ENCODE measurements at places on chromosomes 6 and 20.

DNA sequence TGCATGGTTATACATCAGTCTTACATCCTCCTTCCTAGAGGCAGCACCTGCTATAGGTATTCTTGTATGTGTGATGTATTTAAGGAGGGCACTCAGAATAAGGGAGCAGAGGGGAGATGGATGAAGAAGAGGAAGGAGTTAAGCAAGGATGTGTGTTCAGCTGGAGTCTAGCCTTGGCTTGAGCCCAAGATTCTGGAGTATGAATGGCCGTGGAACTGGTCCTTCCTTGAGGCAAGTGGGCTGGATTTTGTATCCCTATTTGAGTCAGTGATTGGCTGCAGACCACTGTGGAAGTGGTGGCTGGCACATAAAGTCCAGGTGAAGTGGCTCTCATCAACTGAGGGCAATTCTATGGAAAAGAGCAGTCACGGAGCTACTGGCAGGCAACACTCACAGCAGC, 112.0 kb upstream of the RNF24 start:
- no peak for DNase-seq

GRCh38 chr6:111852725-111853124, 20.5 kb downstream of the FYN start:
- DNase-seq, result no peak

DNA sequence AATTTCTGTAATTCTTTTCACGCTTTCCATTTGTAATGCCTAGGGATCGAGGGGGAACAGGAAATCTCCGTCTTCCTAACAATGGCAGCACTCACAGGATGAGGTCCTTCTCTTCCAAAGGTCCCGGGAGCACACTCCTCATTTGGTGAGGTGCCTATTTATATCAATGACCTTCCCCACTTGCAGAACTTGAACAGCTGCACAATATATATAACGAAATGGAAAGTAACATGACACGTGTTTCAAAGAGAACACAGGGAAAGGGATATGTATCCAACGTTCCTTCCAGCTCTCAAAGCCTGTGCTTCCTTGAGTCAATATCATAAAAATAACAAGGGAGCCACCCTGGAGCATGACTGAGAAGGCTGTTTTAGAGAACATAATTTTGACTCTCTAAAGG, 78.6 kb upstream of the RBM24 start:
- DNase-seq, result no peak

- DNase-seq, result peak; percentile 60
Observed at GRCh38 chr6:44253307-44254101, 3.8 kb downstream of the SLC35B2 start.

DNA sequence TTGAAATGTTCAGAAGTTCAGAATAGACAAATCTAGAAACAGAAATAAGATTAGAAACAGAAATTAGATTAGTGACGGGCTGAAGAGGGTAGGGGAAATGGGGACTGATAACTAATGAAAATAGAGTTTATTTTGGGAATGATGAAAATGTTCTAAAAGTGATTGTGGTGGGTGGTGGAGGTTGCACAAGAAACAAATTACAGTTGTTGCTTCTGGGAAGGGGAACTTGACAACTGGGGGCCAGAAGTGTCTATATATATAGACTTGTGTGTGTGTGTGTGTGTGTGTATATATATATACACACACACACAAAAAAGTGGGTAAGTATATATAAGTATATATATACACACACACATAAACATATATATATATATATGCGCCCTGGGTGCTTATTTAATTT, 86.5 kb upstream of the RREB1 start:
- no peak for DNase-seq

DNA sequence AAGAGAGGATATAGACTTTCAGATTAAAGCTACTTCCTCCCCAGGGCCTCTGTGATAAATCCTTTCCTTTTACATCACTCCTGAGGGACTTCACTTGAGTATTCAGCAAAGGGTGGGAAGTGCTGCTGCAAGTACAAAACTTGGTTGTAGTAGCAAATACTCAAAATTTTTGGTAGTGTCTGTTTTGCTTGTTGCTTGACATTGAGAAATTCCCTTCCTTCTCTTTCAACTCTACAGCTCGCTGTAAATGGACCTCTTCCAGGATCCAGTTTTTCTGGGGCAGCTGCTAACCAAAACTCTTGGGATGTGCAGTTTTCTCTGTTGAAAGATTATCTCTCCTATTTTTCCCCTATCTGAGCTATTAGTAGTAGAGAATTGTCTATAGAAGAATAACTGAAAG, 472.0 kb downstream of the CD109 start:
- no peak for DNase-seq

DNA sequence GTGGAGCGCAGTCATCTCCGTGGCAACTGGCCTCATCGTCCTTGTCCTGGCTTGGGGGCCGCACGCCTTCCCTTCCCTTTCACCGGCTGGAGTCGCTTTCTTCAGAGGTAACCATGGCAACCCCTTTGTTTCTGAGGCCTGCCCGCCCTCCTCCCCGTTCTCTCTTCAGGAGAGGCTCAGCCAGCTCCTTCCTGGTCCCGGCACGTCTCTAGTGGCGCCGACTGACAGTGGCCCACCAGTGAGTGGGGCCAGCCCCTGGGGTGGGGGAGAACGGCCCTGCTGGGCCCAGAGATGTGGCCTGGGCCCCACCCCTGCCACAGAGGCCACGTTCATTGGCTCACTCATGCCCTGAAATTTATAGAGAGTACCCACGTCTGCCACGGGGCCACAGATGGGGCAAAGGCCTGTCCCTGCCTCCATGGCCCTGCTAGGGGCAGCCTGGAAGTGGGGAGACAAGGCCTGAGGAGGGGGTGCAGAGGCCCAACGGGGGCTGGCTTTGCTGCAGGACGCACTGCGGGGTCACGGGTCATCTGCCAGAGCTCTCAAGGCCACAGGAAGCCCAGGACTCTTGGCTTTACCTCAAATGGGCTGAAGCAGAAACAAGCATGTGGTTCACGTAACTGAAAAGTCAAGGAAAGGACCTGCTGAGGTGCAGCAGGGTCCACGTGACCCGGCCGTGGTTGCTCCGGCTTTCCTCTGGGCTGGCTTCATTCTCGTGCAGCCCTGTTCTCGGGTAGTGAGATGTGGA, 1.4 kb upstream of the OSBPL2 start:
- no peak for DNase-seq

DNA sequence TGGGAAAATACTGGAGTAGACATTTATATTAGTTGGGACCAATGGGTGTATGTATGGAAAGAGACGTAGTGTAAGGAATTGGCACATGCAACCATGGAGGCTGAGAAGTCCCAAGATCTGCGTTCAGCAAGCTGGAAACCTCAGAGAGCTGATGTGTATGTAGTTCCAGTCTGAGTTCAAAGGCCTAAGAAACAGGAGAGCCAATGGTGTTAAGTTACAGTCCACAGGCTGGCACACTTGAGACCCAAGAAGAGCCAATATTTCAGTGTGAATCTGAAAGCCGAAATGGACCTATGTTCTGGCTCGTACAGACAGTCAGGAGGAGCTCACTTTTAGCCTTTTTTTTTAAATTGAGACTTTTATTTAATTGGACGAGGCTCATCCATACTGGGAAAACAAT, 244.2 kb downstream of the CDKAL1 start:
- DNase-seq, result no peak

DNA sequence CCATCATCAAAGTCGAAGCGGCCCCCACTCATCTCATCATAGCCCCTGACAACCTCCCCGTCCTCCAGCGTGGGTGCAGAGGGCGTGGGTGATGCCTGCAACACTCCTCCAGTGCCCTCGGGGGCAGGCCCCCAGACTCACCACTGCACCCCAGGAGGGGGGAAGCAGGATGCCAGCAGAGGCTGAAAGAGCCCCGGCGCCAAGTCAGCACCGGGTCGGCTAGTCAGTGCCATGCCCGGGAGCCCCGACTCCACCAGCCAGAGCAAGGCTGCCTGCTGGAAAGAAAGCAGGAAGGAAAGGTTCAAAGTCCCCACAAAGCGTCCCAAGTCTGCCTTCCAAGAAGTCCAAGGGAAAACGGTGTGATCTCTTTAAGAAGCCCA, 324 bp downstream of the JPH2 start:
- no peak for DNase-seq

- DNase-seq, result no peak
Observed at GRCh38 chr6:4319981-4320683, 184.8 kb upstream of the ECI2 start.

DNA sequence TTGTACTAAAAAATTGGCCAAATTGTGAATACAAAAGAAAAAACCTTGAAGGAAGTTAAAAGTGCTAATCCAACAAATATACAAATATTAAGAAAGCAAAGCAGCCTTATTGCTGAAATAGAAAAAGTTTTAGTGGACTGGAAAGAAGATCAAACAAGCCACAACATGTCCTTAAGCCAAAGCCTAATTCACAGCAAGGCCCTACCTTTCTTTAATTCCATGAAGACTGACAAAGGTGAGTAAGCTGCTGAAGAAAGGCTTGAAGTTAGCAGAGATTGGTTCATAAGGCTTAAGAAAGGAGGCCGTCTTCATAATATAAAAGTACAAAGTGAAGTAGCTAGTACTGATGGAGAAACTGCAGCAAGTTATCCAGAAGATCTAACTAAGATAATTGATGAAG, 53.5 kb downstream of the TINAG start:
- no peak for DNase-seq

GRCh38 chr6:53287336-53288225, 61.2 kb downstream of the ELOVL5 start:
- no peak for DNase-seq

- DNase-seq, result no peak
Observed at GRCh38 chr20:59356662-59357165, 56.3 kb downstream of the EDN3 start.

DNA sequence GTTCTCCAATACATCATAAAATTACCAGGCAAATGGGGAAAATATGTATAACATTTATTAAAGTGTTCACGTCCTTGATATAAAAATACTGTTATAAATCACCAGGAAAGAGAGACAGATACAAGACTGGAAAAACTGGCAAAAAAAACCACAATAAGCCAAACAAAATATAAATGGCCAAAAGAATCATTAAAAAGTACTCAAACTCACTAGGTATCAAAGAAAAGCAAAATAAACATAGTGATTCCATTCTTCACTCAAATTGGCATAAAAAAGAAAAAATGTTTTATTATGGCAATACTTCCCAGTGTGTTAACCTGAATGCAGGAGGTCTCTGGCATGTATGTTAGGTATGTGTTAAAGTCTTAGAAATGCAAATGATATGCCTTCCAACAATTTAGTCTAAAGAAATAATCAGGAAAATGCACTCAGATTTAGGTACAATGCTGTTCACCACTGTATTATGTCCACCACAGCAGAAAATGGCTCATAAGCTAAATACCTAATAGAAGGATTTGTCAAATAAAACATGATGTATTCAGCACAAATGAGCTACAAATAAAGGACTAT, 21.4 kb downstream of the SLC23A2 start:
- no peak for DNase-seq

- DNase-seq, result no peak
Observed at GRCh38 chr6:158041370-158041769, 59.7 kb downstream of the SYNJ2 start.

GRCh38 chr6:13795041-13795750, 19.2 kb downstream of the MCUR1 start:
- peak; percentile 85 for DNase-seq

DNA sequence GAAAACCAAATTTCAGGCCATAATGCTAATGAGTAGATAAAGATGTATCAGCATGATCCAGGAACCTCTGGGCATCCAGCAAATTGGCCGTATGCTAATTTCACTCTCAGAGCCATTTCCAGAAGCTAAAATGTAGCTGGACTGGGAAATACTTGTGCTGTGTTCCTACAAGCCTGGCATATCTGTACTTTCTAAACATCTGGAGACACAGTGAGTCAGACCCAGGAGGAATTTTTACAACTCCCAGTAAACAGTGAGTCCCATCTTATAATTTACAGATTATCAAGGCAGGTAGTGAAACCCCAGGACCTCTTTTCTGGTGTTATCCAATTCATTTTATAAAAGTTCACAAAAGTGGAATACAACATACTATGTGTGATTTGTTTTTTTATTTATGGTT, 683.0 kb upstream of the ADGRB3 start:
- DNase-seq, result no peak

DNA sequence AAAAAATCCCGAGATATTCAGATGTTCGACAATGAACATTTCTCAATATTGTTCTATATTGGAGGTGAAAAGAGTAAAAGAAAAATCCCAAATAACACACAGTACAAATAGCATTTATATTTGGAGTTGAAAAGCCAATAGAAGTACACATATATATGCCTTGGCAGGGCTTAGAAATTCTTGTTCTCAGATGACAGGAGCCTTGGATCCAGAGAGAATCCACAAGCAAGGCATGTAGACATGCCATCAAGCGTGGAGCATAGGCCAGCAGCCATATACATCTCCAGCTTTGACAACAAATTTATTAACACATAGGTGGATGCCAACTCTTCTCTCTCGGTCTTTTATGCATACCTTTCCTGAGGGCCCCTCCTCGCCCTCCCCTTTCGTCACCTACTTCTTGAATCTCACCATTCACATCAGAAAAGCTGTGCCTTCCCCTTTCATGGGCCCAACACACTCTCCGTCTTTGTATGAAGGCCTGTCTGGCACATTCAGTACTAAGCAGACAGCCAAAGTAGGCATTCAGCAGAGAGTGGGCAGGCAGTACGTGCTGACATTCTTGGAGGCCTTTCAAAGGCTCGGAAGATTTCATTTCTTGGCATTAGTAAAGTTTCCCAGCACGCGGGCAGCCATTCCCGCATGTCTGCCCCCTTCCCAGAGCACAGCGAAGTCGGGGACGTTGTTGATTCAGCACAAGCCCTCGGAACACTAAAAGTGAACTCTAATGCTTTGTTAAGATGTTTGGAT, 18.2 kb downstream of the NEDD9 start:
- DNase-seq, result no peak

DNA sequence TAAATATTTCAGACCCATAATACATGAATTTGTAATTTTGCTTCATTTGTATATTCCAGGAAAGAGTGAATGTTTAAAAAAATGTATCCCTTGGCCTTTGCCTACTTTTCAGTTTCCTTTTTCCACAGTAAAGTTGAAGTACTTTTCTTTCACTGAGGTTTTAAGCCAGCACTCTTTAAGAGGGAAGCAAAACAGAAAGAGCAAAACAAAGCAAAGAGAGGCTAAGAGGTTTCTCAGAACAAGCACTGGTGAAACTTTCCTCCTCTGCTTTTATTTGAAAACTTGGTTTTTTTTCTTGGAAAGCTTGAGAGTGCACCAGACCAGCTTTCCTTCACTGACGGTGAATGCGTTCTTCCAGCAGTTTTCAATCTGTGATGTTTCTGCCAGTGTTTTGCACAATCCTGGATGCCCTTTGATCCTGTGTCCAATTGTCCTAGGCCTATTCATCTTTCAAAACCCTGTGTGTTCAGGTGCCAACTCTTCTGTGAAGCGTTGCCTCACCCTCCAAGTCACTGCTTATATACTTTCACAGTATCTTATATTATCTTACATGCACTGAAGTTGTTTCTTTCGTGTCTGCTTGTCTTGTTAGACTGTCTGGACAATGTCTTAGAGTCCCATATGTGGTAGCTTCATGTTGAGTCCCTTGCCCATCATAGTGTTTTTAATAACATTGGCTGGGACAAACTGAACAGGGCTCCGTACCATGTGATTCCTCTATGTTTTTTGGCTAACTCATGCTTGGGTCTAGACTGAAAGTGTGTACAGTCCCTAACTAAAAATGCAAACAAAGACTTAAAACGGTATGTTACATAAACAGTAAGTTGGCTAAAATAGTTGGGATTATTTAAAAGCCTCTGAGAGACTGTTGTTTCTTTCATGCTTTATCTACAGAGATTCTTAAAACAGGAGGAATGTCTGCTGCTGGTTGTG, 1.9 kb downstream of the RNF217 start:
- DNase-seq, result no peak

- DNase-seq, result peak; percentile 24
Observed at GRCh38 chr6:87174078-87174579, 18.8 kb downstream of the ZNF292 start.

- DNase-seq, result peak; percentile 67
Observed at GRCh38 chr6:117605169-117605826, 3.0 kb upstream of the GOPC start.

- DNase-seq, result peak; percentile 41
Observed at GRCh38 chr6:137699031-137699683, 167.9 kb upstream of the TNFAIP3 start.

All from CD4-positive, alpha-beta T cell treated with Interleukin-4 for 4 hours (primary cell).